ENCODE measurements at places on chromosomes 16 and 17.

DNA sequence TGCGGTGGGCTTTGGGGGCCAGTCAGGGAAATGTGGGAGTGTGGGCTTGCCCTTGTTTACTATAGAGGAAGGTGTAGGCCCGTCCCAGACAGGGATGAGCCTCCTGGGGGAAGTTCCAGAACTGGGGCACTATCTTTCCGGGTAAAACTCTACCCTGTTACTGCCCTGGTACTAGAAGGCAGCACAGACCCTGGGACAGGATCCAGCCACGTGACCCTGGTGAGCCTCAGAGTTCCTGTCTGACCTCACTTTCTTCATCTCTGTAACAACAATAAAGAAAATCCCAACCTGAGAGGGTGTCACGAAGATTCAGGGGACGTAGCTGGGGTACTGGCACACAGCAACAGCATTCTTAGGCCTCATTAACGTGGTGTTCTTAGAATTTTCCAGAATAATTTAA, 239.6 kb upstream of the FOXF1 start:
- no peak for DNase-seq

DNA sequence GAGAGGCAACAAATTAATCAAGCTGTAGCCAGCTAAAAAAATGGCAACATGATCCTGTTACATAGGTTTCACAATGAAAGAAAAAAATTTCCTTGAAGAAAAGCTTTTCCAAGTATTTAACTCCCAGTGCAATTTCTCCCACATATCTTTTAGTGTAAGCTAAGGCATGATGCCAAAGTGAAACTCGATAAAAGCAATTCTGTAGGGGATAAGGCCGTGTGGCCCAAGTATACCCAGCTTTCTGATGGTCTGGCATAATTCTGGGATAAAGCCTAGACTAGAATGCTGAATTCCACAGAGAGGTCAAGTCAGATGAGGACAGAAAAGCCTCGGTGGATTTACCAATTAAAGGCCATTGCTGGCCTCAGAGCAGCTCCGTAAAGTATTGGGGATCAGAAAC, 36.2 kb downstream of the CTCF start:
- no peak for DNase-seq

GRCh38 chr16:46884513-46885293, 541 bp downstream of the GPT2 start:
- no peak for DNase-seq

DNA sequence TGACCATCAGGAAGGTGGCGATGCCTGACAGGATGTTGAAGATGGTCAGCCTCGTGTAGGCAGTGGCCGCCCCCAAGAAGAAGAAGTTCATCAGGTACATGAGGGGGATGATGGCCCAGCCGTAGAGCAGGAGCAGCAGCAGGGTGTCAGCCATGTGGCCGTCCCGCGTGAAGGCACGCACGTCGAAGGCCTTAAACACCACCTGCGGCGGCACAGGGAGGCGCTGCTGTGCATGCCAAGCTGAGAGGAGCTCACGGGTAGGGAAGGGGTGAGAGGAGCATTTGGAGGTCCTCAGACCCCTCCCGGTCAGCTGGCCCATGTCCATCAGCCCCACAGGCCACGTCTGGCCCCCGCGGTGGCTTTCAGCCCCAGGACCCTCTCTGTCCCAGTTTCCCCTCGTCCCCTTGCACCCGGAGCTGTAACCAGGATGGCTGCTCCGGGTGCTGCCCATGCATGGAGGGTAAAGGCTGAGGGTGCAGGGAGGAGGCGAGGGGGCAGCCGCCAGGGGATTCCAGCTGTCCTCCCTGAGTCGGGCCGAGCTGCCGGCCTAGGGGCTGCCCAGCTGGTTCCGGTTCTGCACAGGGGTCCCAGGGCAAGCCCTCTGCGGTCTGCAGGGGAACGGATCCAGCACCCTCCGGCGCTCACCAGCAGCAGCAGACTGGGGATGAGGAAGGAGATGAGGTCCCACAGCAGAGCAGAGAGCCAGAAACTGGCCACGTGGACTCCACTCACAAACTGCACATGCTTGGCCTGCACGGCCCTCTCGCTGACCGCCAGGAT, 17.1 kb upstream of the RNPS1 start:
- no peak for DNase-seq

GRCh38 chr16:54000361-54000760, 286.2 kb downstream of the IRX3 start:
- no peak for DNase-seq

Measured in NCI-H187 treated with DMSO at 0.1 percent for 48 hours (cell line).